ENCODE measurements at places on chromosomes 2 and 18.

DNA sequence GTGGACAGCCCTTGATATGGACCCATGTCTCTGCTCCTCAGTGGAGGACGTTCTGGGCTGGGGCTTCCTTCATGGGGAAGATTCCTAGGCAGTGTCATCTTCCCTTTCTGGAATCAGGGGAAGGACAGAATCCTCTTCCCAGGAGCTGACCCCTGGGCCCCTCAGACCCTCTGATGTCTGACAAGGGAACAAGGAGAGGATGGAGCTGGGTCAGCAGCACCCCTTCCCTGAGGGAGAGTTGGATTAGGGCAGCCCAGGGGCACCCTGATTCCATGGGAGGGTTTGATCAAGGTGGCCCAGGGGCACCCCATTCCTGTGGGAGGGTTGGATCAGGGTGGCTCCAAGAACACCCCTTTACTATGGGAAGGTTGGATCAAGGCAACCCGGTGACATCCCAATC is 86.5 kb downstream of the ACKR3 start:
- DNase-seq, result no peak

DNA sequence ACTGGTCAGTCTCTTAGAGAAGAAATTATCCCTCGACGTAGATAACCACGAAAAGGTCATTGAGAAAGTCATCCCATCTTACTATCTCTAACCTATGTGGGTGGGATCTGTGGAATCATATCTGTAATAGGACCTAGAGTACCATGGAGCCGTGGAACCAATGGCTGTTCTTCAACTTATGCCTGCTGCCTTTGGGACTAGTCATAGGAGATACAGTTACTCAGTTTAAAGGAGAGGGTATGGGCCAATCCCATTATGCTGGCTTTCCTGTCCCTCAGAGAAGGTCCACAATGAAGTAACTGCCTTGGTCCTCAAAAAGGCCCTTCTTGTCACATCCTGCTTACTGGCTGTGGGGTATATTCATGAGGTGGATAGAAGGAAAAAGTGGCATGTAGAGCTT is 77.5 kb downstream of the FEZ2 start:
- DNase-seq, result no peak

- DNase-seq, result no peak
Measured at GRCh38 chr18:63586431-63586830, 712 bp upstream of the SERPINB13 start.

- DNase-seq, result no peak
Measured at GRCh38 chr2:30300456-30301221, 69.3 kb downstream of the LBH start.

GRCh38 chr18:79875531-79875919 is 75.9 kb downstream of the SLC66A2 start:
- no peak for DNase-seq

Measured in T1000 (cell line).